ENCODE measurements at places on chromosomes 6 and 20.

DNA sequence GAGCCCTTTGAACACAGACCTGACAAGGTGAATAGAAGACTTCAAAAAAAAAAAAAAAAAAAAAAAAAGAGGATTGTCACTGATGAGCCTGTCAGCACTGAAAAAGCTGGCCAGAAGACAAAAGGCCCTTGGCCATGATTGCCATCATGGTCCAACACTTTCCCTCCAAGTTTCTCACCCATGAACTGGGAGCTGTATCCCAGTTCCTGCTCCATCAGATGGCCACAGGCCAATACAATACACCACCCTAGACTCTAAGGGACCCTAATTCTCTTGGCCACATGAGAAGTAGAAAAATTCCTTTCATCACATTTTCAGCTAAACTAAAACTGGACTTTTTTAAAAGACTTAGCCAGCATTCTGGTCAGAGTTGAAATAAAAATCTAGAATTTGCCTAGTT, 50.2 kb downstream of the NUDT3 start:
- DNase-seq = no peak

- DNase-seq = no peak
Observed at GRCh38 chr6:157358287-157358686, 22.7 kb upstream of the ZDHHC14 start.

- DNase-seq = no peak
Observed at GRCh38 chr20:2378893-2379292, 1.8 kb upstream of the TGM6 start.

DNA sequence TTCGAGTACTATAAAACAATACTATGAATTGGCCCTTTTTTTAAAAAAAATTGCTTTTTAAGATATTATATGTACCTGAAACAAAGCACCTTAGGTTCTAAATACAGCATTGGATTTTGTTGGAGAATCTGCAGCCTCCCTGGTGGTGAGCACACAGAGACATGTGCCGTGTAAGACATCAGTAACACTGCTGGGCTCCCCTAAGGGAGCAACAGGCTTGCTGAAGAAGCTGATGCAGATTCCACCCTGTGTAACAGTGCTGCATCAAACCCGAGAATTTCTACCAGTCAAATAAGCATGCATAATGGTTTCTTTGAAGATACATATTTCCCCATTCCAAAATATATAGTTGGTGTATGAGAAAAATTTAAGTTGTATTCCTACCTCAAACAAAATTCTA, 17.4 kb downstream of the KIAA1586 start:
- DNase-seq = no peak

- DNase-seq = no peak
Observed at GRCh38 chr6:31888276-31889258, 8.9 kb downstream of the EHMT2 start.

GRCh38 chr6:160260803-160261450, 2.3 kb upstream of the SLC22A2 start:
- no peak for DNase-seq

DNA sequence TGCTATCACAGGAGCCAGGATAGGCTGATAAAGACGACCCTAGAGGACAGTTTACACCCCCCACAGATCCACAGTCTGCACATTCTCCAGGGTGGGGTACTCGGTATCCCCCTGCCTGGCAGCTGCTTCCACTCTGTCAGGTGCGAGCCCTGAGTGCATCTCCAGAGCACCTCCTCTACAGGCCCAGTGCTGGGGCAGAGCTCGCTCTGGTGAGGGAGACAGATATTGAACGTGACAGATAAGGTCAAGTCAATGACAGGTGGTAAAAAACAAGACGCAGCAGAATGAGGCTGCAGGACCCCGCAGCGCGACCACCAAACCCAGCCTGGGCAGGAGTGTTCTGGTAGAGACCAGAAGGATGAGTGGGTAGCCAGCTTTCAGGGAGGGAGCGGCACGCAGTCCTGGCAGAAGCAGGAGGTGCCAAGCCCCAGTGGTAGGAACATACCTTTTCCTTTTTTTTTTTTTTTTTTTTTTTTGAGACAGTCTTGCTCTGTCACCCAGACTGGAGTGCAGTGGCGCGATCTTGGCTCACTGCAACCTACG, 12.4 kb upstream of the MYL9 start:
- DNase-seq = no peak

DNA sequence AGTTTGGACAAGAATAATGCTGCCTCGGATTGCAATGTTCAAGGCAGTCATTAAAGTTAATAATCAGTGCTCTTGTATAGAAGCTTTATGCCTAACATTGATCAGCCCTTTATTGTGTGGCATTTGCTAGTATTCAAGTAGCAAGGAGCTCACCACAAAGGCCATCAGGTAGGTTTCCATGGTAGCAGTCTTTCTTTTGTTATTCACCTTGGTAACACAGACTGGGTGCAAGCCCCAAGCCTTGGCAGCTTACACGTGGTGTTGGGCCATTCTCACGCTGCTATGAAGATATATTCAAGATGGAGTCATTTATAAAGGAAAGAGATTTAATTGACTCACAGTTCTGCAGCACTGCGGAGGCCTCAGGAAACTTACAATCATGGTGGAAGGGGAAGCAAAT, 149.3 kb downstream of the ADAT2 start:
- DNase-seq = peak; percentile 15

DNA sequence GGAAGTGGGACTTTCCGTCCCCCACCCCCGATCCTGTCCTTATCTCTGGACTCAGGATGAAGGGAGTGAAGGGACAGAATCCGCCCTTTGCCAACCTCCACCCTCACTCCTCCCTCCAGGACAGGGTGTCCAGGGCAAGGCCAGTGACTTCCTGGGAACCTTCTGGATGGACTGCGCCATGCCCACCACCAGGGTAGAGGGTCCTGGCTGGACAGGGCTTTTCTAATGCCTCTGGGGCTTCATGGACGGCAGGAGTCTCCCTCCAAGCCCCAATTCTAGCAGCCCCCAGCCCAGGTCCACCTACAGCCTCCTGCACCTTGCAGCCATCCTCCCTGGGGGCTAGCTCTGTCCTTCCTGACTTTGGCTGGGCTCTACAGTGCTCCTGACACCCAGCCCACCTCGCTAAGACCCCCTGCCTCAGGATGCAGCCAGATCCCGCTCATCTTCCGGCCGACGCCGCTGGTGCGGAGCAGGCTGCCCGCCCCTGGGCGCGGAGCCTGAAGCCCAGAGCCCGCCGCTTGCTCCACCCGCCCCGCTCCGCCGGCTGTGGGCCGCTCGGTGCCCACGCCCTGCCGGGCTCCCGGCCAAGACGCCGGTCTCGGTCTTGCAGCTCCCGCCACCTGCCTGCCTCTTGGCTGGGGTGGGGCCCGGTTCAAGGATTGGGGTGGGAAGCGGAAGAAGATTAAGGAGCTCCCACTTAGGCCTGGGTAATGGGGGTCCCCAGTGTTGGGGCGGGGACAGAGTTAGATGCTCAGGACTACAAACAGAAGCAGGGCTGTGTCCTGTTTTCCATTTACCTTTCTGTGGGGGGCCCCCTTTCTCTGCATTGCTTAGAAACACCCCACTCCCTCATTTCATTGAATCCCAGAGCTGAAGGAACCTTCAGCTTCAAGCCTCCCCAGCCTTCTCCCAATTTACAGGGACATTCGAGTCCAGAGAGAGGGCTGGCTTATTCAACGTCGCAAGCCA, 72.8 kb downstream of the MDGA1 start:
- DNase-seq = peak; percentile 73

DNA sequence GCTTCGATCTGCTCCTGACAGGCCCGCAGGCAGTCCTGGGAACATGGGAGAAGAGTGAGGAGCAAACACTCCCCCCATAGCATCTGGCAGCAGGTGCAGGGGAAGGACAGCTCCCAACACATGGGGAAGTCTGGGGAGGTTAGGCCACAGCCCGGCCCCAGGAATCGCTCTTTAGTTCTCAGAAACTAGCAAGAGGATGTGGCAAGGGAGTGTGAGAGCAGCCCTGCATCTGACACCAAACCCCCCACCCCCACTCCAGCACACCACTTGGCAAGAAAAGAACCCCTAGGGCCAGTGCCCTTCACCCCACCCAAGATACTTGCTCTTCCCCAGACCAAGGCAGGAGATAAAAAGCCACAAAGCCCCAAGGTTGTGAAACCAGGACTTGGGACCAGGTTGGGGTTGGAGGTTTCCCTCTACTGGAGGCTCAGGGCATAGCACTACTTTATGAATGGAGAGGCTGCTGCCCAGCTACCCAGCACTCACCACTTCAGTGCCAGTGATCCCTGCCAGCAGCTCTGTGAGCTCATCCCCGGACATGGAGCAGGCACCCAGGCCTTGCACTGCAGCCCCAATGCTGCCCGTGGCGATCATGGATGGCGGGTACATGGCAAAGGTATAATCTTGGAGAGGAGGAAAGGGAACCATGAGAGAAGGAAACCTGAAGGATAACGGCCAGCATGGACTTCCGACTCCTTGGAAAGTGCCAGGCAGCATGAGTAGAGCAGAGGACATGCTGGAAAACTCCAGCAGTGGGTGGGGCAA, 5.4 kb downstream of the CCND3 start:
- peak; percentile 54 for DNase-seq

DNA sequence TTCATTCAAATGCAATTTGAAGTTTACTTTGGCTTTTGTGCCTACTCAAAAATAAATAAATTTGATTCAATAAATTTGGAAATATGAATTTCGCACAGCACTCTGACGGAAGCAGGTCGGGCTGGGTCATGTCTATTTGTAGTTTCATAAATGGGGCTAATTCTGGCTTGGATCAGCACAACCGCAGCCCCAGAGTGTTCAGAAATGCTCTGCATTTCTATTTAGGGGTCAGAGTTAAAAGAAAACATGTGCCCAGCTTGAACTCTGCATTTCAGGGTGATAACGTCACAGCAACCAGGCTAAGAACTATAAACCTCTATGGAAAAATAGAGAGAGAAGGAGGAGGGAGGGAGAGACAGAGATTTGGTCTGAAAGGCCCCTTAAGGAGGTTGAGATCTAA, 480.9 kb upstream of the NOX3 start:
- DNase-seq = no peak

DNA sequence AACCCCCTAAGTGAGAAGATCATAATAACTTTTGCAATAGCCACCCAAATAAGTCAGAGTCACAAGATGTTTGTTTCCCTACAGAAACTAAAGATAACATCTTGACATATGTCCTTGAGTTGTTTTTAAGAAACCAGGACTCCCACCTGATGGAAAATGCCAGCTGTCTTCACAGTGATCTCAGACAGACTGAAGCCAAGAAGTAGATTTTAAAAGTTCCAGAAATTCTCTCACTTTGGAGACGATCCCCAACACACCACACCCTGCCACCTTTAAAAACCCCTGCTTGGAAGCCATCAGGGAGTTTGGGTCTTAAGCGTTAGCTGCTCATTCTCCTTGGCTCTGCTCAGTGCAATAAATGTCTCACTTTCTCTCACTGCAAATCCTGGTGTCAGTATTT, 63.0 kb downstream of the GPR6 start:
- no peak for DNase-seq

GRCh38 chr6:12621754-12622153, 94.8 kb upstream of the PHACTR1 start:
- DNase-seq = no peak

DNA sequence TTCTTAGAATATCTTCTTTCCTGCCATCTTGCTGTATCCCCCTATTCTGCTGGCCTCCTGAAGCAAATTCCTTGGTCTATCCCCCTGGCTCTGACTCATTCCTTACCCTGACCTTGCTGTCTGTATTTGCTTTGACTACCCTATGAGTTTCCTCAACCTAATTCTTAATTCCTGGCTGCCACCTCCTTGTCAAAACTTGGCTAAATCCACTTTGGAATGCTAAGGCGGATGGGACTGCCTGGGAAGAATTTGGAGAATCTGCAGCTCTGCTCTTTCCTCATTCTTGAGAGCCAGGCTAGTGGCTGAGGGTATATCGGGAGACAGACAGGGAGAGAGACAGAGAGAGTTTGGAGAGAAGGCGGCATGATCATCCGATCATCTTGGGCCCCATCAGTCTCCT, 24.4 kb downstream of the CAP2 start:
- DNase-seq = no peak
